ENCODE measurements at places on chromosomes 11 and 22.

DNA sequence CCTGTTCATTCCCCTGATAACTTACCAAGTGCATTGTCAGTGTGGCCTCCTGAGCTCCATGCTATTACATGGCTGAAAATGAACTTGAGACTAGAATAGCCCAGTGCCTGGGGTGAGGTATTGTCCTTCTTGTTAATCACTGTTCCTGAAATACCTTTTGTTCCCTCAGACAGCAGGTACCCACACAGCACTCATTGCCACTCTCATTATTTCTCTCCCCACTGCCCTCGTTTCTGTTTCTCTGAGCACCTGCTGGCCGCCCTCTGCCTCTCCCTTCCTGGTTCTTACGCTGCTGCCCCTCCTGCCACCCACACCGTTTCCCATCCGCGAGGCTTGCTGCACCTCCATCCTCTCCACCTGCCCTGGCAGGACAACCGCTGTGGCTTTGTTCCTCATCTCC, 36.9 kb upstream of the RAB1B start:
- no peak for DNase-seq

DNA sequence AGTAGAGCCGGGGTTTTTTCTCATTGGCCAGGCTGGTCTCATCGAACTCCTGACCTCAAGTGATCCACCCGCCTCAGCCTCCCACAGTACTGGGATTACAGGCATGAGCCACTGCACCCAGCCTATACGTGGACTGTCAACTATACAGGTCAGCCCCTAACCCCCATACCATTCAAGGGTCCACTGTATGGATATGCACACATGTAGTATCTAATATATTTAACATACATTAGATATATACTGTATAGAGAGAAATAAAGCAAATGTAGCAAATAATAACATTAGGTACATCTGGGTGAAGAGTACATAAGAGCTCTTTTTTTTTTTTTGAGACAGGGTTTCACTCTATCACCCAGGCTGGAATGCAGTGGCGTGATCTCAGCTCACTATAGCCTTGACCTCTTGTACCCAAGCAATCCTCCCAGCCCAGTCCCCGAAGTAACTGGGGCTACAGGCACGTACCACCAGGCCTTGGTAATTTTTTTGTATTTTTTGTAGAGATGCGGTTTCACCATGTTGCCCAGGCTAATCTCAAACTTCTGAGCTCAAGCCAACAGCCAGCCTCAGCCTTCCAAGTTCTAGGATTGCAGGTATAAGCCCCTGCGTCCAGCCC, 1.5 kb upstream of the ATP5MGL start:
- DNase-seq: no peak

DNA sequence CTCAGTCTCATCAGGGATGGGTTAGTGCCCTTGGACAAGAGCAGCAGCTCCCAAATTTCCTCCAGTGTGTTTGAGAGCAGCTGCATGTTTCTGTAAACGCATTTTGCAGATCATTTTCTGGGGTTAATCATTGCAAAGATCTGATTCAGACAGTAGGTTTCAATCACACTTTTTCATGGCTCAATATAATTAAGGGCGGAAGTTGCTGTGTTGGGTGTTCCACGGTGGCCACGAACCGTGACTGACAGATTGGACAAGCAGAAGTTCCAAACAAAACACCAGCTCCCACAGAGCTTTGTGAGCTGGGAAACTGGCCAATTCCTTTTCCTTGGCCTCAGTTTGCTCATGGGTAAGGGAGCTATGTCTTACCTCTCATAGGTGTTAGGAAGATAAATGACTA, 8.4 kb upstream of the RASSF10 start:
- no peak for DNase-seq

GRCh38 chr22:46560696-46561295, 23.4 kb upstream of the CELSR1 start:
- DNase-seq: no peak

- DNase-seq: no peak
Measured at GRCh38 chr11:75873417-75874221, 58.6 kb downstream of the UVRAG start.
